IMR-90 (cell line): ENCODE measurements at places on chromosomes 2 and 18. TPM values are rescaled to one million over a fixed set of nuclear protein-coding genes. Genes with fewer than 3 reads are reported as not detected.

- no peak for DNase-seq
These were observed 43.2 kb downstream of the LDLRAD4 start for GRCh38 chr18:13261661-13262357.

DNA sequence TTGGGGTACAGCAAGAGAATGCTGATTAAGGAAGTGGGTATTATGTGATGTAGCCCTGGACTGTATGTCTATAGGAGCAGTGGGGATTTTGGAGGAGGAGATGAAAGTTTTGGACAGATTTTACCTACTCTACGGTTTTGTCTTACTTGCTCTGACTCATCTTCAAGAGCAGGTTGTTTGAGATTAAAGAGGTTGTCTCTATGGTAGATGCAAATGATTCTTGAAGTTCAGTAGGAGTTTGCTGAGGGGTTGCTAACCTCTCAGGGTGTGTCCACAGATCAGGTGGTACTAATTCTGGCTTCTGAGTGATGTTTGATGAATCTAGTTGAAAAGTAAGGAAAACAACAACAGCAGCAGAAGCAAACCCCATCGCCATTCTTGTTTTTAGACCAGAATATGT lies 9.7 kb upstream of the SERPINB12 start:
- DNase-seq, result no peak

DNA sequence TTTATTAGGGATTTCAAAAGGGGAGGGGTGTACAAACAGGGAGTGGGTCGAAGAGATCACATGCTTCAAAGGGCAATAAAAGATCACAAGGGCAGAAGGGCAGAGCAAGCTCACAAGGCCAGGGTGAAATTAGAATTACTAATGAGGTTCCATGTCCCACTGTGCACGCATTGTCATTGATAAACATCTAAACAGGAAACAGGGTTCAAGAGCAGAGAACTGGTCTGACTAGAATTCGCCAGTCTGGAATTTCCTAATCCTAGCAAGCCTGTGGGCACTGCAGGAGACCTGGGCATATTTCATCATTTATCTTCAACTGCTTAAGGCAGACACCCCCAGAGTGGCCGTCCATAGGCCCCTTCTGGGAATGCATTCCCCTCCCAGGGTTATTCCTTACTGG lies 408.2 kb downstream of the ZNF804A start:
- DNase-seq, result no peak

The RTN4 gene
- 466 and 588 TPM in 2 replicates for polyA plus RNA-seq

The LONRF2 gene
- polyA plus RNA-seq, result 0.19 TPM in 2 replicates
